ENCODE measurements at places on chromosomes 7 and 10. TPM values are rescaled to one million over a fixed set of nuclear protein-coding genes. Genes with fewer than 3 reads are reported as not detected.

Gene FBXO24
- total RNA-seq = 0.79 TPM

Gene ADCY1
- not detected for total RNA-seq

DNA sequence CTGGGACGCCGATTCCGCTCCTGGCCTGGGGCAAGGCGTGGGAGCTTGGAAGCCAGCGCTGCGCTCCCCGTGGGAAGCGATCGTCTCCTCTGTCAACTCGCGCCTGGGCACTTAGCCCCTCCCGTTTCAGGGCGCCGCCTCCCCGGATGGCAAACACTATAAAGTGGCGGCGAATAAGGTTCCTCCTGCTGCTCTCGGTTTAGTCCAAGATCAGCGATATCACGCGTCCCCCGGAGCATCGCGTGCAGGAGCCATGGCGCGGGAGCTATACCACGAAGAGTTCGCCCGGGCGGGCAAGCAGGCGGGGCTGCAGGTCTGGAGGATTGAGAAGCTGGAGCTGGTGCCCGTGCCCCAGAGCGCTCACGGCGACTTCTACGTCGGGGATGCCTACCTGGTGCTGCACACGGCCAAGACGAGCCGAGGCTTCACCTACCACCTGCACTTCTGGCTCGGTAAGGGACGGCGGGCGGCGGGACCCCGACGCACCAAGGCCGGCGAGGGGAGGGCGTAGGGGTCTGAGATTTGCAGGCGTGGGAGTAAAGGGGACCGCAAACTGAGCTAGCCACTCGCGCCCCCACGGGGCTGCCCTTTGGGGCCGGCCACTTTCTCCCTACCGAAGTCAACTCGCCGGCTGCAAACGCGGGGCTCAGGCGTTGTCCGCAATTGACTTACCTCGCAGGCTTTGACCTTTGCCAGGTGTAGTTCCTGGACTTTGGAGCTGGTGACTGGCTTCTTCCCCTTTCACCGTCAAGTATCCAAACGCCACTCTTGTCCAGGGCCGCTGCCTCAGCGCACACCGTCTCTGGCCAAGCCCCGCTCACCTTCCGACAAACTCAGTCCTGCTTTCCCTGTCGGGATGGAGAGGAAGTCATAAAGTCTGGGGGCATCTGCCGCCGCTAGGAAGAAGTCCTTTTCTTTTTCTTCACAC, at the start of gene SCIN:
Gene SCIN, plus strand, starts transcription at position 187 of the 928 bp plus-strand sequence. Its CDS starts 67 bp downstream, at position 254.
- peak within 1 kb of the TSS; percentile 48 for H3K4me3 ChIP-seq
- peak within 1 kb of the TSS; percentile 77 for H3K27ac ChIP-seq
- H3K36me3 ChIP-seq = no peaks in the 10 kb centered on the region
- peak; percentile 79 for DNase-seq
- peaks cover 21% of the 10 kb centered on the region for H3K27me3 ChIP-seq
- H3K4me1 ChIP-seq = peaks cover 17% of the 10 kb centered on the region

DNA sequence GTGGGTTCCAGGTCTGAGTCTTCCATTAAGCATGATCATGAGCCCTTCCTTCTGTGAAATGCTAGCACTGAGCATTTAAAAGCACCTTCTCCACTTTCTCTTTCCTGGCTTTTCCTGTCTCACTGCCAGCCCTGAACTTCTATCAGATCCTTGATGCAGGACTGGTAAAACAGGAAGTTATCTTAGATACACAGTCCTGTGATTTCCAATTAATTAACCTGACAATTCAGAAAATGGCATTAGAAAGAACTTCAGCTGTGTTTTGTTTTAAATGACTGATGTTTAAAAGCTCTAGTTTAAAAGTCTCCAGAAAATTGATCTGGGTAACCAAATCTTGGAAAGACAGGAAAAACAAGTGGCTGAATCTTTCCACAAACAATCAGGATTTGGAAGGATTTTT, 79.0 kb upstream of the MACROH2A2 start:
- H3K36me3 ChIP-seq = no peaks in the 10 kb centered on the region
- no peak overlapping the region for H3K27ac ChIP-seq
- H3K27me3 ChIP-seq = peaks cover 15% of the 10 kb centered on the region
- DNase-seq = no peak
- H3K4me3 ChIP-seq = no peak overlapping the region
- H3K4me1 ChIP-seq = no peaks in the 10 kb centered on the region

- H3K27ac ChIP-seq = no peak overlapping the region
- H3K36me3 ChIP-seq = peaks cover 25% of the 10 kb centered on the region
- no peaks in the 10 kb centered on the region for H3K4me1 ChIP-seq
- DNase-seq = no peak
- no peaks in the 10 kb centered on the region for H3K27me3 ChIP-seq
Measured at GRCh38 chr7:44400033-44400511, 74.7 kb upstream of the CAMK2B start.

GRCh38 chr7:120864141-120864900, 6.4 kb upstream of the TSPAN12 start:
- no peak for DNase-seq
- peaks cover 5% of the 10 kb centered on the region for H3K4me1 ChIP-seq
- no peak overlapping the region for H3K4me3 ChIP-seq
- no peaks in the 10 kb centered on the region for H3K27me3 ChIP-seq
- H3K36me3 ChIP-seq = no peaks in the 10 kb centered on the region

All from transverse colon (tissue), 4 donors.